ENCODE measurements at places on chromosomes 3 and 15. TPM values are rescaled to one million over a fixed set of nuclear protein-coding genes. Genes with fewer than 3 reads are reported as not detected.

GRCh38 chr3:16741103-16741758 is 136.0 kb upstream of the DAZL start:
- H3K4me3 ChIP-seq, result no peak overlapping the region
- no peaks in the 10 kb centered on the region for H3K36me3 ChIP-seq
- no peaks in the 10 kb centered on the region for H3K27me3 ChIP-seq
- DNase-seq, result no peak
- no peaks in the 10 kb centered on the region for H3K4me1 ChIP-seq

DNA sequence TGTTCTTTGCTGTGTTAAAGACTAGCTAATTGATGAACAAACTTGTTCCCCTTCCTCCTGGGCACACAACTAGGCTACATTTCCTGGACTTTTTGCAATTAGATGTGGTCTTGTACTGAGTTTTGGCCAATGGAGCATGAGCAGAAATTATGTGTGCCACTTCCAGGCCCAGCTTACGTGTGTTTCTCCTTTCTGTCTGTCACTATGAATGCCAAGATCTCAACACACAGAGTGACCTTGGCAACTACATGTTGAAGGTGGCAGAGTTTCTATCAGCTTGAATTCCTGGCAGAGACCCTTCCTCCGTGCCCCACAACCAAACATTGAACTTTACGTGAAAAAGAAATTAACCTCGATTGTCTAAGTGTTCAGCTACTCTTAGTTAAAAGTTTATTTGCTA is 81.7 kb upstream of the PIAS1 start:
- no peak overlapping the region for H3K4me3 ChIP-seq
- peaks cover 9% of the 10 kb centered on the region for H3K27me3 ChIP-seq
- no peak for DNase-seq
- no peaks in the 10 kb centered on the region for H3K36me3 ChIP-seq

DNA sequence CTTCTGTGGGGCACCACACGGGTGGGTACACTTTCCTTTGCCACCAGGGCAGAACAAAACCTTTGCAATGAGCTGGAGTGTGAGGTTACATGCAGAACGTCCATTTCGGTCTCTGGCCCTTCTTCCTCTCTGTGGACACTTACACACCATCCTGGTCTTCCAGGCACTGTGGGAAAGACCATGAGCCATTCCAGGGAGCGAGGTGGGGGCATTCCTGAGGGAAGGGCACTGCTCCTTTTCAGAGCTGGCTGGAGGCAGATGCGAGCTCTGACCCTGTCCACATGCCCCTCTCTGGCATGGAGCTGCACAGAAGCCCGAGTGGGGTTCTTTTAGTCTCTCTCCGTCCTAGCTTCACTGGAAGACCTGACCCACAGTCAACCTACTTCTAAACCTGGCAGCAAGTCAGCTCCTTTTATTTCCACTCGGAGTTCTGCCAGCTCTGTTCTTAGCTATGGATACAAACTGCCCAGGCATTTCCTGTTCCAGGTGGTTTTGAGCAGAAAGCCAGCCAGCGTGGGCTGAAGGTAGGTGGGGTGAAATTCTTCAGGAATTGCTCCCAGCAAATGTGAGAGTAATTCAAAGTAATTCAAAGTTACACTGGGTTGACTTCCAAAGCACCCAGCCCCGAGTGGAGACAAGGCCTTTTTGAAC is 281.4 kb downstream of the ADAMTS17 start:
- H3K36me3 ChIP-seq, result no peaks in the 10 kb centered on the region
- no peak overlapping the region for H3K27ac ChIP-seq
- no peak overlapping the region for H3K4me3 ChIP-seq
- H3K27me3 ChIP-seq, result no peaks in the 10 kb centered on the region
- DNase-seq, result no peak

DNA sequence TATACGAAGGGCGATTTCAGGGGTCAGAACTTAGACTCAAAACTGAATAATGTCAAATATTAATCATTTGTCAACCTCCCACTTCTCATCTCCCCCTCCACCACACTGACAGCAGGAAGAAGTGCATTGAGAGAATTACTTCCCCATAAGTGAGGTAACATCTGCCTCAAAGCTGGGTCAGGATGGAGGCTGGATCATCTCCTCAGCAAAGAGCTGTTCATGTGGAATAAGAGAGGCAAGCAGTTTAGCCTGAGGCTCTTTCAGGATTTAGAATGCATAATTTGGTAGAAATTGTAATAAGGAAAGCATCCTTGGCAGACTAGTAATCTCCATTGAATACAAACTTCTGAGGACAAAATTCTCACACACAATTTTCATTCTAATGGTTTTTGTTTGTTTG is 512.1 kb downstream of the ROBO1 start:
- H3K36me3 ChIP-seq, result no peaks in the 10 kb centered on the region
- no peak overlapping the region for H3K27ac ChIP-seq
- no peaks in the 10 kb centered on the region for H3K27me3 ChIP-seq
- no peak for DNase-seq
- H3K4me3 ChIP-seq, result no peak overlapping the region
- H3K4me1 ChIP-seq, result no peaks in the 10 kb centered on the region

GRCh38 chr3:21464746-21465145 is 286.3 kb downstream of the ZNF385D start:
- no peak for DNase-seq
- no peak overlapping the region for H3K4me3 ChIP-seq
- no peaks in the 10 kb centered on the region for H3K4me1 ChIP-seq
- no peak overlapping the region for H3K27ac ChIP-seq
- H3K36me3 ChIP-seq, result no peaks in the 10 kb centered on the region

The CCDC39 gene
- total RNA-seq, result not detected

The CAV3 gene
- not detected for total RNA-seq

All from B cell (primary cell).